Right renal pelvis (tissue), 4 donors: ENCODE measurements at places on chromosomes 6 and 20. TPM values are rescaled to one million over a fixed set of nuclear protein-coding genes. Genes with fewer than 3 reads are reported as not detected.

Gene GPANK1
- polyA plus RNA-seq: 25.6 TPM

Gene UST
- polyA plus RNA-seq: 12.6 TPM

DNA sequence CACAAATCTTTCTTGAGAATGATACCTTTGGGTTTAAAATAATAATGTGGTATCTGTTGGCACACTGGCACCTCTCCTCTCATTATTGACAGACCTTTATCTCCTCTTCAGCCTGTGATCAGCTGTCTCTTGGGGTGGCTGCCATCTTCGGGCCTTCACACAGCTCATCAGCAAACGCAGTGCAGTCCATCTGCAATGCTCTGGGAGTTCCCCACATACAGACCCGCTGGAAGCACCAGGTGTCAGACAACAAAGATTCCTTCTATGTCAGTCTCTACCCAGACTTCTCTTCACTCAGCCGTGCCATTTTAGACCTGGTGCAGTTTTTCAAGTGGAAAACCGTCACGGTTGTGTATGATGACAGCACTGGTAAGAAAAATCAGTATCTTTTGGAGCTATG, 232.8 kb downstream of the GRIK2 start:
- no peak for DNase-seq

Gene HLA-DQB1
- 6.5 TPM for polyA plus RNA-seq

DNA sequence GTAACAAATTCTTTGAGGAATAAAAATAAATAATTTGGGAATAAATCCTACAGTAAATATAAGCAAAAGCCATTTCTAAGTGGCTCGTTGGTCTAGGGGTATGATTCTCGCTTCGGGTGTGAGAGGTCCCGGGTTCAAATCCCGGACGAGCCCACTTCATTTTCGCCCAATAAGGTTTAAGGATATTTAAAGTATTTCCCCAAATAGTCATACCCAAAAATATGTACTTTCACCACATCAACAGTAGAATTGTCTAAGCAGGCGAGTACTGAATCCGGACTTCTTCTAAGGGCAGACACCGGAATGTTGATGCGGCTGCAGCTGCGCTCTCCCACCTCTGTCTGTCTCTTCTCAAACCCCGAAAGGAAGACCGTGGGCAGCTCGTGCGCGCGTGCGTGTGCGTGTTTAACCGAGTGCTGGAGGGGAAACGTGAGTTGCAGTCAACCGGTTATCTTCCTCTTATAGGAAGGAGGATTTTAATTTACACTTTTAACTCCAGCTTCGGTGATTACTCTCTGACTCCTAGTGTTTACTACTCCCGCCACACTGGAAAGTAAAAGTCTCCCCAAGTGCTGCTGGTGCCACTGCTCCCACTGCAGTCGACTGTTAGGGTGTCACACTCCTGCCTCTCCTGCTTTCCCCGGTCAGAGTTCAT, 155.7 kb upstream of the PRSS16 start:
- DNase-seq: no peak

GRCh38 chr6:63352544-63353285, 32.9 kb upstream of the LGSN start:
- DNase-seq: no peak

DNA sequence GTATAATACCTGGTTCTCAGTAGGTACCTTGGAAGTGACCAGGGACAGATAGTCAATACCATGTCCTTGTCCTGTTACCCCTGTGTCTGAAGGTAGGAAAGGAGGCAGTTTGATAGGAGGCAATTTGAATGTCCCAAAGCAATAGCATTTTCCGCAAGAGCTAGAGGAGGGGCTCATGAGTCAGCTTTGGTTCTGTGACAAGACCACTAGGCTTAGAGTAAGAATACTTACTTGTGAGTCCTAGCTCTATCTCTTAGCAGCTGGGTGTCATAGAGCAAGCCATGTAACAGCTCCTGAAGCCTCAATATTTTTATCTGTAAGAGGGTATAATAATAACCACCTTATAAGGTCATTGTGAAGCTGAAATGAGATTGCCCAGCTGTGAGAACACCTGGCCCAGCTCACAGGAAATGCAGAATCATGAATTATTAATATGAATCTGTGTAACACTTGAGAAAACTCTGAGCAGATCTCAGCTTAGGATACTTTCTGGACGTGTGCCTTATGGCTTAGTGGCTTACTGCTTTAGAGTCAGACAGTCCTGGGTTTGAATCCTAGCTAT, 58.6 kb downstream of the DAAM2 start:
- no peak for DNase-seq

GRCh38 chr6:142474531-142475289, 172.9 kb downstream of the ADGRG6 start:
- peak; percentile 36 for DNase-seq

- no peak for DNase-seq
Observed at GRCh38 chr6:97443408-97444080, 160.5 kb upstream of the MMS22L start.

DNA sequence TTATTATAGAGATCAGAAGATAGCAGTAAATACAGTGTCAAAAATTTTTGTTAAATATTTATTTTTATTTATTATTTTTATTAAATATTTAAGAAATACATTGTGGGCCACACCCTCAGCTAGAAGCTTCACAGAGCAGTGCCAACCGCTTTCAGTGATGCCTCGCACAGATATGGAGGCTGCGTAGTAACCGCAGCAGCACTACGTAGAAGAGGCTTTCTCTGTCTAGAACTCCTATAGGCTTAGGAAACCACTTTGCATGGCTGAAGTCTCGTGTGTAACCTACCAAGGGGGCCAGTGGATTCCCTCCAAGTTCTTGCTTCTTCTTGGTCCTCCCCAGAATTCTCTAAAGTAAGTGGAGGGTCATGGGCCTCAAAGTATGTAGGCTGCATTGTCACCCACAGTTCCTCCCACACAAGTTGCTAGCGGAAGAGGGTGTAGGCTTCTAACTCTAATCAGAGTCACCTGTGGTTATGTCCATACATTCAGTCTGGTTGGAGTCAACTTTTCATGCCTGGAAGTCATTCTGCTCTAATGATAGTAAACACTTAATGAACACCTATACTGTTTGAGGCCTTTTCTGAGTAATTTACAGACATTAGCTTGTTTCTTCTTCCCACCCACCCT, 285.6 kb downstream of the CDKAL1 start:
- DNase-seq: no peak

- DNase-seq: no peak
Observed at GRCh38 chr20:41405436-41405835, 38.8 kb upstream of the EMILIN3 start.

Gene CAGE1
- polyA plus RNA-seq: not detected

Gene SIGLEC1
- polyA plus RNA-seq: 0.80 TPM

DNA sequence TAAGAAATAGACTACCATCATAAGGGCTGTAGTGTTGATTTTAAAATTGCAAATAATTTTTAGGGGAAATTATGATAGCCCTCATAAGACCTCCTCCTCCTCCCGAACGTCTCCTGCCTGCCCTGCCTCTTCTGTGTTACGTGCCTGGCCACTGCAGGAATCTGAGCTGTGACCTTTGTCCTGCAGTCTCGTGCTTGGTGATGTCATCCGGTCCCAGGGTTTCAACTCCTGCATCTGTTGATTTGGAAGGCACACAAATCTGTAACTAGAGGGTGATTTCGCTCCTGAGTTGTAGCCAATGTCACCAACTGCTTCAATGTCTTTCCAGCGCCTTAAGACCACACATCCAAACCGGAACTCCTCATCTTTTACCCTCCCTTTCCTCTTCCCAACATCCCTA, 163.2 kb downstream of the AIG1 start:
- no peak for DNase-seq

GRCh38 chr20:59738851-59739250, 134.5 kb downstream of the PHACTR3 start:
- no peak for DNase-seq

Gene SLC18B1
- polyA plus RNA-seq: 40.3 TPM

- DNase-seq: no peak
Observed at GRCh38 chr20:33940666-33941065, 53.0 kb upstream of the RALY start.

DNA sequence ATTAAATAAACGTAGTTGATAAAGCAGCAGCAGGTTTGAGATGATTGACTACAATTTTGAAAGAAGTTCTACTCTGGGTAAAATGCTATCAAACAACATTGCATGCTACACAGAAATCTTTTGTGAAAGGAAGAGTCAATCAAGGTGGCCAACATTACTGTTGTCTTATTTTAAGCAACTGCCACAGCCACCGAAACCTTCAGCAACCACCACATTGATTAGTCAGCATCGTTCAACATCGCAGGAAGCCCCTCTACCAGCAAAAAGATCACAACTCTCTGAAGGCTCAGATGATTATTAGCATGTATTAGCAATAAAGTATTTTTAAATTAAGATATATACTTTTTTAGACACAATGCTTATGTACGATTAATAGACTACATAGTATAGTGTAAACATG, 14.0 kb downstream of the PGBD1 start:
- no peak for DNase-seq

DNA sequence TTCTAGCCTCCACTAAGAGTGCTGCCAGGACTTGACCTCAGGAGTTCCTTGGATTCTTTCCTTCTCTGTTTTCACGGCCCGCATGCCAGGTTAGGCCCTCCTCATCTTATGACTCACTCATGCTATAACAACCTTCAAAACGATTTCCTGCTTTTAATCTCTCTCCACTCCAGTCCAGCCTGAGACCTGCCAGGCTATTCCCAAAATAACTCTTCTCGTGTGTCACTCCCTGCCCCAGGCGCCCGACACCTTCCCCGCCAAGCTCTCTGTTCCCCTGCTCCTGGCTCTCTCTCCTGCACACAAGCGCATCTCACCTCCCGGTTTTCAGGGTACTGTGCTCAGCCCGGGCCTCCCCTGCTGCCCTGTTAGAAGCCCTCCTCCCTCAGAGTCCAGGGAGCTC, 64.1 kb upstream of the RPS6KA2 start:
- DNase-seq: no peak

DNA sequence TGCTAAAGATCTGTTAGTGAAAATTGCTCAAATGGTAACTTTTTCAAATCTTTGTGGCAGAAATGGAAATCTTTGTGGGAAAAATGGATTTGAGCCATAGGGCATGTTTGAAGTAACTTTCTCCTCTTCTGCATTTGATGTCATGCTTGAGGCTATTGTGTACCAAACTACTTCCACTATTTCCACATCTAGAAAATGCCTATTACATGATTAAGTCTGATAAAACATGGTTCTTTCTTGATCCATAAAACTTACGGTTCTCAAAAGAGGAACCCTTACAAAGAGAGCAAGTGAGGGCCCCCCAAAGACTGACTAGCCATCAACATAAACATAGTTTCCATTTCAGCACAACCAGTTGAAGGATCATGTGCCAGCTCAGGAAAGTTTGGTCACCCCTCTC, 150.6 kb downstream of the NFATC2 start:
- no peak for DNase-seq

Gene GINS1
- 22.4 TPM for polyA plus RNA-seq

DNA sequence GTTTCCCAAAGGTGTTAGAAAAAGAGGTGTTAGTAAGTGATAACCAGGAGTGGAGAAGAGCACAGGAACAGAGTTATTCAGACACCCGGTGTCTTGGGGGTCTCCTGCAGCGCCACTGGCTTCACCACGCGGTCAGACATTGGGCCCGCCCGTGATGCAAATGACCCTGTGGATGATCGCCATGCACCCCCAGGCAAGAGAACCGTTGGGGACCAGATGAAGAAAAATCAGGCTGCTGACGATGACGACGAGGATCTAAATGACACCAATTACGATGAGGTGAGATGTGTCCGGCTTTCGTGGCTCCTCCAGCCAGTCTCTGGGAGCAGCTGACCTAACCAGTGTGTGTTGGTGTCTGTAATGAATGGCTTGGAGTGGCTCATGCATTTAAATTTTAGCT, 2.0 kb downstream of the PRPF6 start:
- no peak for DNase-seq

DNA sequence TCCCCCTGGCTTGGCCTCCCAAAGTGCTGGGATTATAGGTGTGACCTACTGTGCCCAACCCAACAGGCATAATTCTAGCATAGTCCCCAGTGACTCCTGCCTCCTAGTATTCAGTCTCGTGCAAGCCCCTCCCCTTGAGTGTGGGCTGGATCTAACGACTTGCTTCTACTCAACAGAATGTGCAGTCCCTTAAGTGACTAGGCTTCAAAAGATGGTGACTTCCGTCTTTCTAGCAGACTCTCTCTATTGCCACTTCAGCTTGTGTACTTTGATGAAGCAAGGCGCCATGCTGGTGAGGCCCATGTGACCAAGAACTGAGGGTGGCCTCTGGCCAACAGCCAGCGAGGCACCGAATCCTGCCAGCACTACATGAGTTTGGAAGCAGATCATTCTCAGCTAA, 109.6 kb upstream of the TRAF3IP2 start:
- no peak for DNase-seq

Gene AGPAT4
- 18.2 TPM for polyA plus RNA-seq

- no peak for DNase-seq
Observed at GRCh38 chr20:62839816-62840215, 21.8 kb downstream of the TCFL5 start.

GRCh38 chr20:10714236-10714975, 40.6 kb upstream of the JAG1 start:
- DNase-seq: no peak

DNA sequence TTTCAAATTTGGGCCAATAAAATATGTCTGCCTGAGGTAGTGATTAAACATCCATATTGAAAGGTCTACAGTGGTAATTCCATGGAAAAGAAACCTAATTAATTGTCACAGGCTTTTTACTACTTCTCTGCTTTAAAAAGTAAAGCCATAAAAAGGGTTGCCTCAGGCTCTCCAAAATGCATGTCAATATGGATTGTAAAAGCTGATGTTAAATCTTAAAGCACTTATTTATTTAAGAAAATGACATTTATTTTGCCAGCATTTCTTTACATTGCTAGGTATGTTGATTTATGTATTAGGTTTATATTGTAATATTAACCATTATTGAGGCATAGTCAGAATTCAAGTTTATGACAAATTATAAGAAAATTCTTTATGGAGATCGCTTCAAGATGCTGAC, 133.2 kb downstream of the OPN5 start:
- DNase-seq: no peak

DNA sequence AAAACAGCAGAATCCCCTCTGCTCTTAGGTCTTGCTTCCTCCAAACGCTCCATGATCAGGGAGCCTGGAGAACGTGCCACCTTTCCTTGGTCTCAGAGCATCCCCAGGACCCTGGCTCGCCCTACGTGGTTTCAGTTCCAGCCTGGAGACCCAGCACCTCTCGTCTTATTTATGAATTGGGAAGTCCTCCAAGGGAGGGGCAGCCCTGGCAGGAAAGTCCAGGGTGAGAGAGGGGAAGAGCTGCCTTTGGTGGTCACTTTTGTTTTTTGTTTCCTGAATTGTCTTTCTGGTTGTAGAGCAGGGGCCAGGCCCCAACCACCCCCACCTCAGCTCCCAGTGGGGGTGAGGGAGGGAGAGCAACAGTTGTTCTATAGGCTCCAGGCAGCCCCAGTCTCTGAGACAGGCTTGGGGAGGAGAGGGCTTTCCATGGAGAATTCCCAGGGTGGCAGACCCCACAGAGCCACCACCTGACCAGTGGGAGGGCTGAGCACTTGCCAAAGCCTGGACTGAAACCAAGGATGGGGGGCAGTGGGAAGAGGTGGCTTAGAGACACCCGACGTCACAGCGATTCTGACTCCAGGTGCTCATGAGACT, 88.8 kb downstream of the PRND start:
- DNase-seq: no peak

DNA sequence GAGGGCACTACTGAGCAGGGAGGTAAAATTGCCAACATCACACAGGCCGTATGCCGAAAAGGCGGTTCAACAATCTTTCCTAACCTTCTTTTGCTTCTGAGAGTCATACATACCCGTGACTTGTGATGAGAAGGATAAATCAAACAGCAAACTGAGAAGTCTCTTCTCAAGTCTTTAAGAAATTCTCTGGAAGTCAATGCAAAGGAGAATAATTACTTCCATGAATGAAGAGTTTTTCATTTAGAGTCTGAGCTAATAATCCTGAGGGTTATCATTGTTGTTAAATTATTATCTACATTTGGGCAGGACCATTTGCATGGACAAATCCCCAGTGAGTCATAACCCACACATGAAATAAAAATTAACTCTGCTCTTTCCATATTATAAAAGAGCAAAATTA, 22.4 kb upstream of the ILRUN start:
- no peak for DNase-seq
